Coronary artery (tissue), 2 donors: ENCODE measurements at places on chromosomes 1 and 21.
A peak's percentile ranks its signal among the peaks of the same experiment; 100 is the strongest.

GRCh38 chr1:193260056-193260745, 73.8 kb upstream of the B3GALT2 start:
- no peak for DNase-seq

GRCh38 chr1:117067533-117068370, 7.6 kb downstream of the TTF2 start:
- no peak for DNase-seq

GRCh38 chr1:99786751-99787501, 20.5 kb upstream of the FRRS1 start:
- no peak for DNase-seq

- no peak for DNase-seq
Measured at GRCh38 chr1:112264010-112264409, 132.0 kb upstream of the CTTNBP2NL start.

DNA sequence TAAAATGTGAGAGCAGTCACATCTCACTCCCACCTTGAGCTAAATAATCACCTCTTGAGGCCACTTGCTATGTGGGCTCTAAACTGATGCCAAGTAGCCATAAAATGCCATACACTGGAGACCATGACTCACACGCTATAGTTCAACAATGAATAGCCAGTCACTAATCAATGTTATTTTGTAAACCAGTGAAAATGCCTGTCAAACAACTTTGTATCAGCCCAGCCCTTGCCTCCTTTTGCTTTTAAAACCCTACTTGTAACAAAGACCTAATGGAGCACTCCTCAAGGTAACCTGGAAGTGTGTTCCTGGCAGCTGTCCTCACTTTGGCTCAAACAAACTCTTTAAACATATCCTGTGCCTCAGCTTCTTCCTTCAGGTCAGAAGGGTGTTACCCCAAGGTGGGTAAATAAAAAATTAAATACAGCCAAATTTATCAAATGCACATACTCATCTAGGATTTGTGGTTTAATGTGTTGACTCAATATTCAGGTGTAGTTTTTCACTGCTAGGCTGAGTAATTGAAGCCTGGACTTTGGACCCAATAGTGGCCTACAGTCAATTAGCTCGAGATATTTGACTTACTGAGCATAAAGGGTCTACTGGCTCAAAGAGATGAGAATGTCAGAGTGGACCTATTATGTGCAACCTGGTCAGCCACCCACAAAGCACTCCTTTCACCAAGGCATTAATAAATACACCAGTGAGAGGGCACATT, 154.3 kb downstream of the COQ8A start:
- no peak for DNase-seq

- DNase-seq, result no peak
Measured at GRCh38 chr1:156226116-156226538, 13.3 kb downstream of the PMF1 start.

DNA sequence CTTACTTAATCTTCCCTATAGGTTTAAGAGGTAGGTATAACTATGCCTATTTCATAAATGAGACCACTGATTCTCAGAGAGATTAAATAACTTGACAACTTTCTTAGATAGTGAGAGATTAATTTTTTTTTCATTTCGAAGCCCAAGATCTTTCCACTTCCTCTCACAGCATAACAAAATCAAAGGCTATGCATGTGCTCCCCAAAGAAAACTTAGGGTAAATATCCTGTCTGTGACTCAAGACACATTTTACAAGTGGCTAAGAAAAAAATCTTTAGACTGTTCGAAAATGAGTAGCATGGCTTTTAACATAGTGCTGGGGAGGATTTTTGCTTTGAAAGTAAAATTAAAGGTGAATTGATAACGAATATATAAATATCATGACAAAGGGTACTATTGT, 8.2 kb upstream of the C1orf141 start:
- DNase-seq, result no peak

DNA sequence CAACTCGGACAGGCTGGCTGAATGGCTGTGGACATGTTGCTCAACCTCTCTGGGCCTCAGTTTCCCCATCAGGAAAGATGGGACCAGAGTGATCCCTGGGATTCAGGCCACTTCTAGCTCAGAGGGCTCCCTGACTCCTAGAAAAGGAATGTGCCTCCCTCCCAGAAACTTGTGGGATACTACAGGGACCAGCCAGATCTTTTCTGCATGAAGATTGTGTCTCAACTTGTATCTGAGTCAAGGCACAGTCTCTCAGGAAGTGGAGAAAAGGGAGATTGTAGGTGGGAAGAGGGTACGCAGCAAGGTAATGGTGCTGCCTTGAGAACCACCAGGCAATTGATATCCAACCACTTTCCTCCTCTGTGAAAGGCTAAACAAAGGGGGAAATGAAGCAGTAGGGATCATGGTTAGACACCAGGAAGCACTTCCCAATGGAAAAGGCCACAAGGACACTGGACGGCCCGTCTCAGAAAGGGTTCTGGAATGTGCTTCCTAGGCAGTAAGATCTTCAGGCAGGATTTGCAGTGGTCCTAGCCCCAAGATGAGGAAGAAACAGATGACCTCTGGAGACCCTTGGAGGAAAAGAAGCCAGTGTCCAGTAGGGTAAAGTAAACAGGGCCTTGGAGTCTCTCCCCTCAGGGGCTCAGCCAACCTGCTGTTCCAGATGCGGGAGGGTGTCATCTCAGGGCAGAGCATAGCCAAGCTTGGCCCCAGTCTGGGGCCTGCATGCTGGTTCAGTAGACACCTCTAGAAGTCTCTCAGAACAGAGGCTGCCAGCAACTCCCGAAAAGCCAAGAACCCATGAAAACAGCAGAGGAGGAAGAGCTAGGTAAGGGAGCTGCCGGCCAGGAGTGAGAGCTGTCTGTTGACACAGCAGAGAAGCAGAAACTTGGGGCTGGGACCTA, 16.8 kb downstream of the IFFO2 start:
- no peak for DNase-seq

DNA sequence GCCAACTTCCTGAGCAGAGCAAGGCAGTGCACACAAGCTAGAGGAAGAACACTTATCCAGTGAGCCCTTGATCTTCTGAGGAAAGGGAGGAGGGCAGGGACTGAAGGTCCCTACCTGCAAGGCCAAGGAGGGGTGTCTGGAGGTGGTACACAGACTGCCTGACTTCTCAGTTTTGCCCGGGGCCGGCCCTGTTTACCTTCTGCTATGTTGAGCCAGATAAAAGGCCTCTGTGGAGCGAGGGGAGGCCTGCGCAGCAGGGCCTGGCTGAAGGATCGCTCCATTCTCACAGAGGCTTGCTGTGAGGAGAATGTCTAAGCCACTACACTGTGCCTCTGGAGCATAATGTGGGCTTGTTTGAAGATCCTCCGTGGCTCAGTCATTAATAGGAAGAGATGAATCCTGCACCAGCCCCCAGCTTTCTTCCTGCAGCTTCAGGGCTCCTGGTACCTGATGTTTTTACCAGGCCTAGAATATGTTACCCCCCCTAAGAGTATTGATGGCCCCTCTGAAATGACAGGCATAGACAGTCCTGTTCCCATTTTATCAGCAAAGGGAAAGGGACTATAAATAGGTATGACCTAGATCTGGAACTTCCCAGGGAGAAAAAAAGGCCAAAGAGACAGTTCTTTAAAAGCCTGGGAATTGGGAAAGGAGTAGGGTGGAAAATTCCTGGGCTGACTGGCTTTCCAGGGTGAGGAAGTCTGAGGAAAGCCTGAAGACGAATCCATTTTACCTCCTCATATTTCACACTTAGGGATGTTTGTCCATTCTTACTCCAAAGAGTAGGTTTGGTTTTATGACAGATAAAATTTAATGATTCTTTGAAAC, 4.7 kb downstream of the POGK start:
- no peak for DNase-seq

DNA sequence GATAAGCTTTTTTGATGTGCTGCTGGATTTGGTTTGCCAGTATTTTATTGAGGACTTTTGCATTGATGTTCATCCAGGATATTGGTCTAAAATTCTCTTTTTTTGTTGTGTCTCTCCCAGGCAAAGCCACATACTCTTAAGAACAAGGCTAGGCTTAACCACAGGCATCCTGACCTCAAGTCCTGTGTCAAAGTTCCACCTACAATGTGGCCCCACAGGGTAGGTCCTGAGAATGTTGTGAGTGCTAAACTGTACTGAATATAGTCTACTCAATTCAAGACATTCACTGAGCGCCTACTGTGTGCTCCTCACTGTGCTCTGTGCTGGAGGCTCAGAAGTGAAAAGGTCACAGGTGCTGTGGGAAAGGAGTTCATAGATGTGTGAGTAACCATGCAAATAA, 20.6 kb downstream of the DDAH1 start:
- no peak for DNase-seq

- no peak for DNase-seq
Measured at GRCh38 chr1:213987927-213988506, at the start of gene PROX1. TSS of gene PROX1 (plus strand) at chr1:213987973. CDS start at chr1:213996536, 8,563 bp downstream.

DNA sequence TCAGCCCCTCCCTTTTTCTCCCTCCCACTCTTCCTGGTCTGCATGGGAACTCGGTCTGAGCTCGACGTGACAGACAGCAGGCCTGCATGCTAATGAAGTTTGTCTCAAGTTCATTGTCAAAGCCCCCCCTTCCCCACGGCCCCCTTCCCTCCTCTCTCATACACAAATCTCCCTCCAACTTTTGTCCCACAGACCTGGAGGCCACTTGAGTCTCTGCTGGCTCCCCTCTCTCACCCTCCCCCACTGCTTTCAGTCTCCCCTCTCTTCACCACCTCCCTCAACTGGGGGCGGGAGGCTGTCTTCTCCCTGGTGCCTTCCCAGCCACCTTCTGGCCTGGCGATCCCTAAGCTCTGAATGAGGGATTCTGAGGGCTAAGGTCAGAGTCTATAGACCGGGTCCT, 61.3 kb downstream of the RHBG start:
- DNase-seq, result no peak

GRCh38 chr21:42199868-42200463, 19.0 kb upstream of the ABCG1 start:
- no peak for DNase-seq

GRCh38 chr1:181104790-181105133, 16.3 kb downstream of the IER5 start:
- DNase-seq, result peak; percentile 80

- no peak for DNase-seq
Measured at GRCh38 chr21:28991861-28992525, 684 bp downstream of the LTN1 start.

GRCh38 chr1:199168888-199169585, 530.2 kb downstream of the PTPRC start:
- no peak for DNase-seq

- DNase-seq, result no peak
Measured at GRCh38 chr1:225863167-225863566, 19.0 kb downstream of the TMEM63A start.

DNA sequence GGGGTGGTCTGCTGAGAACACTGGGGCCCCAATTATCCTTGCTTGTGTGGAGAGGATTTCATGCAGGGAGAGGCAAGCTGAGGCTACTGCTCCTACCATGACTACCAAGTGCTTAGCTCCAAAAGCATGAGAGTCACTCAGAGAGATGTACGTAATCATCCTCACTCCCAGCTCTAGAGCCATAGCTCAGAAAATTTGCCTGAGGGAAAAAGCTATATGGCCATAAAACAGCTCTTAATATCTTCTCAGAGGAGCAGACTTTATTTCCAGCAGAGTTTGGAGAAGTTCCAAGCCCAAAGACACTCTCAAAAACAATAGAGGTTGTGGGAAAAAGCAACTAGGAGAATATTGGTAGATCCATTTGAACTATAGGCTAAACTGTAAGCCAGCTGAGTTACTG, 106.4 kb upstream of the PBX1 start:
- no peak for DNase-seq

DNA sequence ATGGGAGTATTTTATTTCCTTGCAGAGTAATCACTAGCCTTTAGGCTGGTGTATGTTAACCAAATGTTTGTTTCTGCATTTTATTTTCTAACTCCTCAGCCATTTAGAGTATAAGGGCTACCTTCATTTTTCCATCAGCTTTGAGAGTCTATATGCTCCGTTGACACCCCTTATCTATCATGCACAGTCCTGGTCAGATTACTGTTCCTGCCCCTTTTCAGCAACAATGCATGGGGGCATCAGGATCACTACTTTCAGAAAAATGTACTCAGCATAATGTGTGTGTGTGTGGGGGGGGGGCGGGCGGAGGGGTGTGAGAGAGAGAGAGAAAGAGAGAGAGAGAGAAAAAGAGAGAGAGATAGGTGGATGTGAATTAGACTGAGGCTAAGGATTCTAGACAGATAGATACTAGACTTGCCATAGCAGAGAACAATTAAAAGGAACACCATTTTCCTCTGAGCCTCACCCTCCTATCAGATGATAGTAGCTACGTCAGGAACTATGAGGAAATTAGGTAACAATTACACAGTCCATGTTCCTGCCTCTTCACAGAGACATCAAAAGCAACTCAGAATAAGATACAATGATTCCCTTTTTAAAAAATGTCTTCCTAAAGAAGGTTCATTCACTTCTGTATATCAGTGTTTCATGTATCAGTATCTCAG, 40.8 kb downstream of the FCER1A start:
- DNase-seq, result no peak

DNA sequence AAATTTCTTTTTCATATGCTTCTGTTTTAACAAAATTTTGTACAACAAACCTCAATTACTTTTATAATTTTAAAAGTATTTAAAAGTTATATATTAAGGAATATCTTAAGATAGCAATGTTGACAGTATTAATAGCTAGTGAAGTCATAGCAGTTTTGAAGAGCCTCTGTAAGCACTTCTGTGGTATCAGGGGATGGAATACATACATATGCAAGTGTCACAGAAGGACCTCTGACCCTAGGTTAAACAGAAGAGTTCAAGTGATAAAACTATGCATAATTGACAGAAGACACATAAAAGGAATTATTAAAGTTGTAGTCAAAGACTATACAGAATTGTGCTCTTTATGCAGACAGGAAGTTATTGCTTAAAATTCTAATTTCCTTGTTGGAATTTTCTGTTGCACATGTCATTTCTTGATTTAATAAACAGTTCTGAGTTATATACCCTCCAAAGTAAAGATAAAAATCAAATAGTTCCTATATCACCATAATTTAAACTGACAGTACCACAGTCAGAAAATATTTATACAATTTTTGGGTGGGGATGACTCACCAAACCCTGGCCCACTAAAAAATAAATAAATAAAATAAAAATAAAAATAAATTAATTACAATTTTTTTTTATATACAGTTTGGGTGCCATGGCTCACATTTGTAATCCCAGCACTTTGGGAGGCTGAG, 27.1 kb downstream of the IPP start:
- no peak for DNase-seq

DNA sequence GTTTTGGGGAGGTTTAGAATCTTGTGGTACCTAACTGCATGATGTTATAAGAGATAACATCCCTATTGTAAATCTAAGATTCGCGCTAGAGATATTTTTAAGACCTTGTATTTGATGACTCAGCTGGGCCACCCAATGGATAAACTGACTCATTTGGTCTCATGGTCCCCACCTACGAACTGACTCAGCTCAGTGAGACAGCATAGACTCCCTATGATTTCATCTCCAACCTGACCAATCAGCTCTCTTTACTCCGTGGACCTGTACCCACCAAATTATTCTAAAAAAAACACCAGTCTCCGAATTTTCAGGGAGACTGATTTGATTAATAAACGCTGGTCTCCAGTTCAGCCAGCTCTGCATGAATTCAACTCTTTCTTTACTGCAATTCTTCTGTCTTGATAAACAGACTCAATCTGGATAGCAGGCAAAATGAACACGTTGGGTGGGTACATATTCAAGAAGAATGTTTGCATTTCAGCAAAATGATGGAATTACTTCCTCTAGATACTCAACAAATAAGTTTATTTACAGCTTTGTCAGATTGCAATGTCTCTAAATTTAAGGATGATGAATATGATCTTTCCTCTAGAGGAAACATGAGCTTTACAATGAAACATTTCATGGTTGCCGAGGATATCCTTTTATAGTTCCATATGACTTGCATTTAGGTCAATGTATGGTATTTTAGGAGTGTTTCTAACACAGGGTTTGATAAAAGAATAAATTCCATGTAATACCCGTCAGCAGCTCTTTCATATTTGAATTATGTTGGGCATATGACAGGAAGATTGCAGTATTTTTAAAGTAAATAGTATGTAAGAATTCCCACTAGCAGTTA, 516.6 kb upstream of the RGS18 start:
- no peak for DNase-seq
